ENCODE measurements at places on chromosomes 1 and 21.

DNA sequence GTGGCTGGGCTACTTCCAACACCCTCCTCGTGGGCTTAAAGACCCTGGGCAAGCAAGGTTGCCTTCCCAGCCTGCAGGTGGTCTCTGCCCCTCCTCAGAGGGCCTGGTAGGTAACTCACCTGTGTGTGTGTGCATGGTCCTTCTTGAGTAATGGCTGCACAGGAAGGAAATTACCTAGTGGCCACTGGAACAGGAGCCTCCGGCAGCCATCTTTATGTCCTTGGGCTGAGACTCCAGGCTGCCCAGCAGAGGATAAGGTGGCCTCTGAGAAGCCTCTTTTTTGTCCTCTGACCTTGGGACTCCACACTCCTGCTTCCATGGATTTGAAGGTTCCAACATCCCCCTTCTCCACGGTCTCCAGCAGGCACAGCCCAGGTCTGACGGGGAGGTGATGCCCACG, 20.0 kb downstream of the DRAXIN start:
- DNase-seq: no peak

GRCh38 chr1:200527670-200528069, 92.9 kb downstream of the KIF14 start:
- DNase-seq: no peak

- DNase-seq: no peak
Measured at GRCh38 chr1:108691128-108691941, 775 bp upstream of the PRPF38B start.

GRCh38 chr1:216051071-216051470, 372.2 kb downstream of the USH2A start:
- no peak for DNase-seq

DNA sequence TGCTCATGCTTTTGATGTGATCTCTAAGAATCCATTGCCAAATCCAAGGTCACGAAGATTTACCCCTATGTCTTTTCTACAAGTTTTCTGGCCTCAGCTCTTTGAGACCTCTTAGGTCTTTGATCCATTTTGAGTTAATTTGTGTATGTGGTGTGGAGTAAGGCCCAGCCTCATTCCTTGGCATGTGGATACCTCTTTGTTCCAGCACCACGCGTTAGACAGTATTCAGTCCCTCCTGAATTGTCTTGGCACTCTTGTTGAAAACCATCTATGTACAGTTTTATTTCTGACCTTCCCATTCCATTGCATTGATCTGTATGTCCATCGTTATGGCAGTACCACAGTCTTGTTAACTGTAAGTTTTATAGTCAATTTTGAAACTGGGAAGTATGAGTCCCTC, 8.0 kb upstream of the FTCD start:
- DNase-seq: no peak

DNA sequence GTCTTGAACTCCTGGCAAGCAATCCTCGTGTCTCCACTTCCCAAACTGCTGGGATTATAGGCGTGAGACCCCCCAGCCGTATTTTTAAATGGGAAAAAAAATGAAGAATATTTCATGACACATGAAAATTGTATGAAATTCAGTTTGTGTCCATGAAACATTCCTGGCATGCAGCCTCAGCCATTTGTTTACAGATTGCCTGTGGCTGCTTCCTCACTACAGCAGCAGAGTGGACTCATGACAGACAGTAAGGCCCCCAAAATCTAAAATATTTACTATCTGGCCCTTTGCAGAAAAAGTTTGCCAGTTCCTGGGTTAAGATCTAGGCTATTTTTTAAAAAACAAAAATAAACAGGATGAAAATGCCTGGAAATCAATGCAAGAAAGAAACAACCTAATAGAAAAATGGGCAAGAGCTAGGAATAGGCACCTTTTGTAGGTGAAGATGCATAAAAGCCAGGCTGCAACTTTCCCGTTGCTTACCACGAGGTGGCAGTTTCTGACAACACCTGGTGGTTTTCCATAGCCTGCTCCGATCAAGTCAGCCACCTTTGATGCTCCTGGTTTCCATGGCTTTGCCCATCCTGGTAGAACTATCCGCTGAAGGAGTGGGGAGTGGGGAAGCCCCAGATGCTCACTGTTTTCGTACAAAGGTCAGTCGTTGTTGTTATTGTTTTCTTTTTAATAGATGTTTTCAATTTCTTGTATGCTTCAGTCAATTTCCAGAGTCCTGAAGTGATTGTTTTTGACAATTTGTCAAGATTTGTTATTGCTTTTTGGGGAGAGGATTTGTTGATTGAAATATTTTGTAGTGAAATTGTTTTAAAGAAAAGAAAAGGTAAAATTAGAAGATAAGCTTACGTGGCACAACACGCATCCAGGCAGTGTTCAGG, 24.3 kb downstream of the UBE2Q1 start:
- peak; percentile 19 for DNase-seq

- DNase-seq: no peak
Measured at GRCh38 chr1:169650551-169650950, 20.6 kb upstream of the SELP start.

GRCh38 chr1:109948285-109948630, 36.3 kb upstream of the AHCYL1 start:
- no peak for DNase-seq

Measured in activated naive CD4-positive, alpha-beta T cell treated with Interleukin-2 at 50 U/mL for 16 hours (primary cell).